ENCODE measurements at places on chromosomes 3 and 15.

DNA sequence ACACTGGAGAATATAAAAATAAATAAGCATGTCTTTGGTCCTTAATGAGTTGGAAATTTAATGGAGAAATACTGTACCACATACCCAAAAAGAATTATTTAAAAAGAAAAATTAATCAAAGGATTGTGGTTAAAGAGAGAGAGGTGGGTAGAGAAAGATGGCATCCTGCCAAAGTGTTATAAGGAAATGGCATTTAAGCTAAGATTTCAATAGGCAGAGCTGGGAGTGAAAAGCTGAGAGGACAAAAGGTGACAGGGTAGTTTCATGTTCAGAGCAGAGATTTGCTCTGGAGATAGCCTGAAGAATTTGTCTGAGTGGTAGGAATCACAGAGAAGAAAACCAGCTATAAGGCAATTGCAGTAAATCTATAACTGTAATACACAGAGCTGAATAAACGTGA, 181.0 kb downstream of the SI start:
- no peaks in the 10 kb centered on the region for H3K36me3 ChIP-seq
- no peak overlapping the region for H3K4me3 ChIP-seq
- H3K27me3 ChIP-seq = no peaks in the 10 kb centered on the region
- no peak overlapping the region for H3K27ac ChIP-seq

DNA sequence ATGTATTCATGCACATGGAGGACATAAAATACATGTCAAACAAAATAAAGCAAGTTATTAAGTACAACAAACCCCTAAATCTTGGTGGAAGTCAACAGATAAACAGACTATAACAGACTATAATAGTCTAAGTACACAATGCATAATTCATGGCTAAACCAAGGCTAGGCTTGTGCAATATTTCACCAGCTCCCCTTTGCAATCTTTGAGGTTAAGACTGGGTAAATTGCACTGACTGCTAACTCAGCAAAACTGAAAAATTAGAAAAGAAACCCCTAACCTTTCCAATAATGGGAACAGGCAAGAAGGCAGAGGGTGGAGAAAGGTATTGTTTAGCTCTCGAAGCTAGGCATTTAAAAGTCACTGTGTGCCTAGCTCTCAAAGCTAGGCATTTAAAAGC, 304.9 kb upstream of the WNT5A start:
- H3K36me3 ChIP-seq = no peaks in the 10 kb centered on the region
- no peak overlapping the region for H3K4me3 ChIP-seq
- no peak for DNase-seq
- no peaks in the 10 kb centered on the region for H3K27me3 ChIP-seq
- no peak overlapping the region for H3K27ac ChIP-seq
- no peaks in the 10 kb centered on the region for H3K4me1 ChIP-seq

DNA sequence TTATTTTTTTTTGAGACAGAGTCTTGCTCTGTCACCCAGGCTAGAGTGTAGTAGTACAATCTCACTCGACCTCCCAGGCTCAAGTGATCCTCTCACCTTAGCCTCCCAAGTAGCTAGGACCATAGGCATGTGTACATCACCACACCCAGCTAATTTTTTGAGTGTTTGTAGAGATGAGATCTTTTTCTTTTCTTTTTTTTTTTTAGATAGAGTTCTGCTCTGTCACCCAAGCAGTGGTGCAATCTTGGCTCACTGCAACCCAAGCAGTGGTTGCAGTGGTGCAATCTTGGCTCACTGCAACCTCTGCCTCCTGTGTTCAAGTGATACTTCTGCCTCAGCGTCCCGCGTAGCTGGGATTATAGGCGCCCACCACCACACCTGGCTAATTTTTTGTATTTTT, 5.2 kb downstream of the CEP97 start:
- no peak overlapping the region for H3K4me3 ChIP-seq
- no peaks in the 10 kb centered on the region for H3K27me3 ChIP-seq
- H3K36me3 ChIP-seq = peaks cover 6% of the 10 kb centered on the region
- H3K4me1 ChIP-seq = peaks cover 3% of the 10 kb centered on the region
- no peak for DNase-seq
- no peak overlapping the region for H3K27ac ChIP-seq

DNA sequence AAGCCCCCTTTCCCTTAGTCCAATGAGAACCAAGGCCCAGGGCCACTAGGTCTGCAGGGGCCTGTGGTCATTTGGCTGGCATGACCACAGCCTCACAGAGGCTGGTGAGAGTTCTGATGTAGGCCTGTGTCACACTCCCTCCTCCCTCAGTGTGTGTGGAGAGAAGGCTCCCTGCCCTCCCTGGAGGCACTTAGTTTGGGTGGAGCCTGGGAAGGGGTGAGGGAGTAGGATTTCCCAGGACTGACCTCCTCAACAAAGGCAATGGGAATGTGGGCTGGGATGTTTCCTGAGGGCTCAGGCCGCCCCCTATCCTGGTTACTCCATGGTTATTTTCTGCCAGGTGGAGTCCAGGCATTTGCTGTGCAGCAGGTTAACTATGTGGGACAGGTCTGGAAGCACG, 7.6 kb downstream of the TEX264 start:
- H3K36me3 ChIP-seq = peaks cover 18% of the 10 kb centered on the region
- H3K27me3 ChIP-seq = no peaks in the 10 kb centered on the region
- no peak overlapping the region for H3K4me3 ChIP-seq
- no peak overlapping the region for H3K27ac ChIP-seq

- no peaks in the 10 kb centered on the region for H3K36me3 ChIP-seq
- no peak overlapping the region for H3K4me3 ChIP-seq
- no peak overlapping the region for H3K27ac ChIP-seq
- DNase-seq = no peak
- no peaks in the 10 kb centered on the region for H3K4me1 ChIP-seq
- H3K27me3 ChIP-seq = no peaks in the 10 kb centered on the region
These were observed 63.1 kb upstream of the NPHP3 start for GRCh38 chr3:132785292-132785691.

GRCh38 chr15:52254391-52254790, 41.2 kb downstream of the MYO5C start:
- DNase-seq = no peak
- H3K27ac ChIP-seq = no peak overlapping the region
- H3K4me1 ChIP-seq = no peaks in the 10 kb centered on the region
- H3K4me3 ChIP-seq = no peak overlapping the region
- H3K36me3 ChIP-seq = no peaks in the 10 kb centered on the region
- no peaks in the 10 kb centered on the region for H3K27me3 ChIP-seq

DNA sequence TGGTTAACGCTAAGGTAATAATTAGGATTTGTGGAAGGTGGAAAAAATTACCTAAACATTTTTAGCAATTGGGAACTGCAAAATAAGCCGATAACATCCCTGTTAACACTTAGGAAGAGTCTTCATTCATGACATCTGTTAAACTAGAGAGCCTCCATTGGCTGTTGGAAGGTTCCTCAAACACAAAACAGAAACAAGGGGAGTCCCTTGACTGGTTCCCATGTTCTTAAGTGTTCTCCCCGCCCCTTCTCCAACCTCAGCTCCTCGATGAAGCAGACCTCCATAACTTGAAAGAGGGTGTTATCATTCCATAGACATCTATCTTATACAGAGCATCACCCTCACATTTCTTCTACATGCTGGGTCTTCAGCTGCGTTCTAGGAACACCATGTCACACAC, 2.5 kb downstream of the SLC22A13 start:
- no peak for DNase-seq
- H3K36me3 ChIP-seq = no peaks in the 10 kb centered on the region
- peak overlapping the region; percentile 47 for H3K4me3 ChIP-seq
- H3K27ac ChIP-seq = peak overlapping the region; percentile 26
- H3K4me1 ChIP-seq = peaks cover 34% of the 10 kb centered on the region
- no peaks in the 10 kb centered on the region for H3K27me3 ChIP-seq

DNA sequence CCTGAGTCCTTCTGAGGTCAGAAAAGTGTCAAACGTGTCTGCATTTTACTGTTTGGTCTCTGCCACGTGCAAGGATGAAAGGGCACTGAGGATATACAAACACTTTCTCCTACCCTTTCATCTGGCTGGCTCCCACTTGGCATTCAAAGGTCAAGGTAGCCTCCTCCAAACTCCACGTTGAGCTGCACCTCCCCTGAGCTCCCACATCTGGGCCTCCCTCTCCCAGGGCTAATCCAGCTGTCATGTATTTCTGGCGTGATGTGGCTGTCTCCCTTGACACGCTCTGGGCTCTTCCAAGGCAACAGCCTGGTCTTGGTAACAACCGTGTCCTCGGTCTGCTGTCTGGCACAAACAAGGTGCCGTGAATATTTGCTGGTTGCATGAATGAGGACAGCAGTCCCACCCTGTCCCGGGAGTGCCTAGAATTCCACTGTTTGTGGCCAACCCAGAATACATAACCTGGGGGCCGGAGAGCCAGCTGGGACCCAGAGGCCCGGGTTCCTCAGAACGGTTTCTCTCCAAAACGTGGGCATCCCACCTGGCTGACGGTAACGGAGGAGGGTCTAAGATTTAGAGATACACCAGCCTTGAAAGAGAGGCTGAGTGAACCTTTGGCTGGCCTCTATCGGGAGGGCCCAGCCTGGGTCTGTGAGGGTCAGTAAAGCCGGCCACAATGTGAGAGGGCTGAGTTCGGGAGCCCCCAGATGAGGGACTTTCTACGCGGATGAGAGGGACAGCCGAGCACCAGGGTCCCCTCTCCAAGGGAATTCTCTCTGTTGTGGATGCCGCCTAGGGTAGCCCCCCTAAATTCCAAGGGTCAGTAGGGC, 767 bp downstream of the GLT8D1 start:
- H3K27ac ChIP-seq = peak overlapping the region; percentile 87
- peaks cover 20% of the 10 kb centered on the region for H3K4me1 ChIP-seq
- peak overlapping the region; percentile 86 for H3K4me3 ChIP-seq
- peak; percentile 57 for DNase-seq
- no peaks in the 10 kb centered on the region for H3K27me3 ChIP-seq

DNA sequence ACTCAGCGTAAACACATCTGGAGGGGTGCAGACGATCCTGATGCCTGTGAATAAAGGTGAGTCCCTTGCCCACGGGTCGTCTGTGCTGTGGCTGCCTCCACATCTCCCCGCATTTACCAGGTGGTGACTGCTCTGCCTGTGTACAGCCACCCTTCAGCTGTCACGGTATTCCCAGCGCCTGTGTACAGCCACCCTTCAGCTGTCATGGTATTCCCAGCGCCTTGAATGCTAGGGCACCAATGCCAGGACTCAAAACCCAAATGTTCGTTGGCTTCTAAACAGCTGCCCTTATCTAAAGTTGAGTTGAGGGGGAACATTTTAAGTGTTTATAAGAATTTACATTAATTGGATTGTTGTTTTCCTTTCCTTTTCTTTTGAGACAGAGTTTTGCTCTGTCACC, 27.4 kb downstream of the MAP6D1 start:
- no peak overlapping the region for H3K4me3 ChIP-seq
- H3K27ac ChIP-seq = no peak overlapping the region
- DNase-seq = no peak
- no peaks in the 10 kb centered on the region for H3K27me3 ChIP-seq
- no peaks in the 10 kb centered on the region for H3K4me1 ChIP-seq

DNA sequence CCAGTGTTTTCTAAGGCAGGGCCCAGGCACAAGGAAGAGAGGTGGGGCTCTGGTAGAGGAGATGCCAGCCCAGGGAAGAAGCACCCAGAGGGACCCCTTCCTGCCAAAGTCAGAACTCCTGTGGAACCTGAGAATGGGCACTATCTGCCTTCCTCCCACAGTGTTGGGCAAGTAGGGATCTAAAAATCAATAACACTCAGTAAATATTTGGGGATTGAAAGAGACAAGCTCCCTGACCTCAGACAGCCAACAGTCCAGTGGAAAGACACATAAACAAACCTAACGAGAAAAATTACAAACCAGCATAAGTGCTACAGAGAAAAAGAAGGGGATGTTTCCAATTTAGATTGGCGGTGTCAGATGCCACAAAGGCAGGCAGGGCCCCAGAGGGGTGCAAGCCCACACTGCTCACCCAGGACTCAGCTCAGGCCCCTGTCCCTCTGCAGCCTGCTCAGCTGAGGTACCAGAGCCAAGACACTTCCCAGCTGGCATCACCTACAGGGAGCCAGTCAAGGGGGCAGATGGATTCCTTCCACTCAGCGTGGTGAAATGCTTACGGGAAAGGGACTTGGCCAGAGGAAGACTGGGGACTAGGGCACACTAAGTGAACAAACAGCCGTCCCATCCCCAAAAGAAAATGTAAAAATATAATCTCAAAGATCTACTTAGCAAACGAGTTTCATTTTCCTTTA, 15.9 kb downstream of the ADCY5 start:
- no peak overlapping the region for H3K4me3 ChIP-seq
- H3K36me3 ChIP-seq = no peaks in the 10 kb centered on the region
- no peaks in the 10 kb centered on the region for H3K4me1 ChIP-seq
- no peaks in the 10 kb centered on the region for H3K27me3 ChIP-seq

DNA sequence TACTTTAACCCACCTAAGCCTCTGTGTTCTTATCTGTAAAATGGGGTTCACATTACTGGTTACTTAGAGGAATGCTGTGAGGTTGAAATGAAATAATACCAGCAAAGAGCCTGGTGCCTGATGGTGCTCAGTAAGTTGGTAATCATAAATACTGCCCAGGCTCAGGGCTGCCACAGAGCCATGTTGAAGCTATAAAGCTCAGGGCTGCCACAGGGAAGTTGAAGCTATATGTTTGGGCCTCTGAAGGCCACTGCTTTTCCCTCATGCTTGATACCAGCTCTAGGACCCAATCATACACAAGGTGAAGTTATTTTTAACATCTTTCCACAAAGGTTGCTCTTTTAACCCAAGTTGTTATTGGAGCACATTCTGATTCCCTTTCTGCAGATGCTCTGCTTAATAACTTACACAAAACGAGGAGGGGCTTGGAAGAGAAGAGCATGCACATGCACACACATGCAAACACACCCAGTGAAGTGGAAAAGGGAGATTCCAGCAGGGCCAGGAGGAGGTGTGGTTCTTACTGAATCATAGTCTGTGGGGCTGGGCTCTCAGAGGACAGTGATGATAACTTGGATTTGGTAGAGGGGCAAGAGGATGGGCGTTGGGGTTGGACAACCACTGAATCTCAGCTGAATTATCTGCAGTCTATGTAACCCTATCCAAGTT, 17.4 kb downstream of the PARP14 start:
- peaks cover 2% of the 10 kb centered on the region for H3K36me3 ChIP-seq
- no peak for DNase-seq
- H3K27me3 ChIP-seq = no peaks in the 10 kb centered on the region
- no peak overlapping the region for H3K27ac ChIP-seq

DNA sequence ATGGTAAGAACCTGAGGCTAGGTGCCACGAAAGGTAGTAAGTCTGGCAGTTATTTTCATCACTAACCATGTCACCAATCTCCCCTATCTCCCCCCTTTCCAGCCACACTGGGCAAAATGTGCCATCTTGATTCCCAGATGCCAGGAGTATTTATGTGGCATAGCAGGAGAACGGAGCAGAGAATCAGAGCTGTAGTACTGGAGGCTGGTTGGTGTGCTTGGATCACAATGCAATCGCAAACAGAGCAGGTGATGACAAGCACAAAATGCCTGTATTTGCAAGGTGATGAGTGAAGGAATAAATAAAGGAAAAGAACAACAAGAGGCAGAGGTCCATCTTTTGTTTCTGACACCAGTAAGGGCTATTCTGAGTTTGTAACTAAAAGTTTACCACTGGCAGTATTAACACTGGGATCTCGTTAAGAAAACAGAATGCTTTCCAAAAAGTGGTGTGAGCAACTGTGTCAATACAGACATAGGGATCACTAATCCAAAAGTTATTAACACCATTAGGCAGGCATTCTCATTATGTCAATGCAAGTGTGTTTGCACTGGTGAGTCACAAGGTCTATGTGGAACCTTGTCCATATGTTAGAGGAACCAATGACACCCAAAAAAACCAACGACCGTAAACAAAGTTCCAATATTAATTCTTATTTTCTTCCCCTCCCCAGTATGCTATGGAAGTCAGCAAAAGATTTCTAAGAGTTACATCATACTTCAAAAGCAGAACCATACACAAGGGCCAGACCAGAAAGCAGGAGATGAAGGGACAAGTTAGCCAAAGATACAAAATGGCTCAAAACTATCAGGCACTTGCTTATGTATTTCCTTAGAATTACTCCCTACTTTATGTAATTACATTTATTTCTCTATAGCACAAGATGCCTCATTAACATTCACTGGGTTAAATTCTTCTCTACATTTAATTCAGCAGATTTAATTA, 556.6 kb downstream of the FOXP1 start:
- no peak overlapping the region for H3K4me3 ChIP-seq
- no peaks in the 10 kb centered on the region for H3K27me3 ChIP-seq
- DNase-seq = no peak
